ENCODE measurements at places on chromosomes 2 and 18.

- DNase-seq: no peak
These were observed 88.4 kb downstream of the ACTR2 start for GRCh38 chr2:65316072-65316471.

GRCh38 chr2:47057687-47058002, 97.5 kb downstream of the STPG4 start:
- no peak for DNase-seq

- no peak for DNase-seq
These were observed 42.1 kb downstream of the RNF152 start for GRCh38 chr18:61850756-61851155.

GRCh38 chr2:203599509-203599908, 64.4 kb upstream of the RAPH1 start:
- DNase-seq: no peak

DNA sequence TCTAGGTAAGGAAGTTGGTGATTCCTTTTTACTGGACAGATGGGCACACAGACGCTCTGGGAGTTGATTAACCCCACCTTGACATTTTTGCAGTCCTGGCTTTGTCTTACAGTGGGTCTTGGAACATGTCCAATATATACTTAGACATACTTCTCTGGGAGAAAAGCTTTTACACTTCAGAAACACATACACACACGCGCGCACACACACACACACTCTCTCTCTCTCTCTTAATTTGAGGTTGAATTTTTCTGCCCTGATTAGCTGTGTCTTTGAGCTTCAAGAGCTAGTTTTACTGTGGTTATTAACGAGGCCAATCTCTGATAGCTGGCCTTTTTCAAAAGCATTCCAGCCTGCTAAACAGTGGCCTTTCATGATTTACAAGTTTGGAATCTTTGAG, 215.0 kb downstream of the MYCN start:
- DNase-seq: no peak

DNA sequence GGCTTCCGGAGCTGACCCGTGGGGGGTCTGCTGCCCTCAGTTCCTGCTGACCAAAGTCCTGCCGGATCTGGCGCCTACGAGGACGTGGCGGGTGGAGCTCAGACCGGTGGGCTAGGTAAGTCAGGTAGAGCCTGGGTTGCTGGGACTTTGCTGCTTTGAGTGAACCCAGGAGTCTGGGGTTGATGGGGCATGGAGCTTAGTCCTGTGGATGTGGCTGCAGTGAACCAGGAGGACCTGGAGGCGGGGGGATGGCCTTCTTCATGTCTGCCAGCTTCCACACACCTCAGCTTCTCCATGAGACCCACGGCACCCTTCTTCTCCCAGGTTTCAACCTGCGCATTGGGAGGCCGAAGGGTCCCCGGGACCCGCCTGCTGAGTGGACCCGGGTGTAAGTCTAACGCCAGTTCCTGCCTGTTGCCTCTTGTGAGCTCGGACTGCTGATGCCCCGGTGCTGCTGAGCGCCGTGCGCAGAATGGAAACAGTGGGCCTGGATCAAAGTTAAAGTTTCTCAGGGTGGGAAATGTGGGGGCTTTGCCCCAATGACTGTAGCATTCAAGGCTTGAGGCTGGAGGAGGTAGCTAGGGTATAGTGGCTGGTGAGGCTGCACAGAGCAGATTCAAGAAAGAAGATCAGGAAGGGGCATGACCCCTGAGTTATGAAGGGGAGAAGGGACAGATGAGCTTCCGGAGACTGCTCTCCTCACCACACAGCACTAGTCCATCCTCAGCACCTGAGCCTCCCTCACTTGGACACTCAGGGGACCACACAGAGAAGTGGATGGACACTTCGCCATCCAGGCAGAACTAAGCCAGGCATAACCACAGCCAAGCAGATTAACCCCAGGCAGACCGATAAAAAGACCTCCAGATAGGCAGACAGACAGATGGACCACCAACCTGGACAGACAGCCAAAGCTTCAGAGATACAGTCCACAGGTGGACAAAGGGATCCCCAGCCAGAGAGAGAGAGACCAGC, 17.3 kb downstream of the PTPN18 start:
- no peak for DNase-seq

GRCh38 chr18:52531836-52532235, 191.8 kb downstream of the DCC start:
- DNase-seq: no peak

DNA sequence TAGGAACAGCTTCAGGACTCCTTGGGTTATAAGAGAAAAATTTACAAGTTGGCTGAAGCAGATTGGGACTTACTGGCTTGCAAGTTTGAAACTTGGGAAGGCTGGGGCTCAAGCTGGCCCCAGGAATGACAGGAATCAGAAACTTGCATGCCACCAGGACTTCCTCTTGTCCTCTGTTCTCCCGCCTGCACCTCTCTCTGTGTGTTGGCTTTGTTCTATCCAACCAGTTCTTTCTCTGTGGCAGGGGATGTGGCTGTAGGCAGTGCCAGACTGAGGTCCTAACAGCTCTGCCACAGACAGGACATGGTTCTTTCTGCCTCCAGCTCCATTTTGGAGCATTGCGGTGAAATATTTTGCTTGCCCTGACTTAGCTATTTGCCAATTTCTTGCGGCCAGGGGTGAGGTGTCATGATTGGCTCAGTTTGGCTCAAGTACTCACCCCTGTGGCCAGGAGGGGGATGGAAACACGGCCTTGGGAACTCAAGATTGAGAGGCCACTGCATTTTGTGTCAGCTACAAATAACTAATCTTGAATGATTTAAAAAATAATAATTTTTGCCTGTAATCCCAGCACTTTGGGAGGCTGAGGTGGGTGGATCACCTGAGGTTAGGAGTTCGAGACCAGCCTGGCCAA, 48.9 kb downstream of the MEP1B start:
- no peak for DNase-seq
